ENCODE measurements at places on chromosomes 12 and 14. TPM values are rescaled to one million over a fixed set of nuclear protein-coding genes. Genes with fewer than 3 reads are reported as not detected.

PTMS gene
- 71.6 TPM for total RNA-seq

SLCO1A2 gene
- not detected for total RNA-seq

NPFF gene
- not detected for total RNA-seq

DAD1 gene
- 118 TPM for total RNA-seq

TAS2R30 gene
- 0.82 TPM for total RNA-seq

RERGL gene
- total RNA-seq: 4.0 TPM

PHETA1 gene
- 6.4 TPM for total RNA-seq

ERBB3 gene
- total RNA-seq: 0.90 TPM

DPPA3 gene
- total RNA-seq: not detected

DDHD1 gene
- 4.6 TPM for total RNA-seq

HSPB8 gene
- total RNA-seq: 659 TPM
